ENCODE measurements at places on chromosomes 1 and 21.

DNA sequence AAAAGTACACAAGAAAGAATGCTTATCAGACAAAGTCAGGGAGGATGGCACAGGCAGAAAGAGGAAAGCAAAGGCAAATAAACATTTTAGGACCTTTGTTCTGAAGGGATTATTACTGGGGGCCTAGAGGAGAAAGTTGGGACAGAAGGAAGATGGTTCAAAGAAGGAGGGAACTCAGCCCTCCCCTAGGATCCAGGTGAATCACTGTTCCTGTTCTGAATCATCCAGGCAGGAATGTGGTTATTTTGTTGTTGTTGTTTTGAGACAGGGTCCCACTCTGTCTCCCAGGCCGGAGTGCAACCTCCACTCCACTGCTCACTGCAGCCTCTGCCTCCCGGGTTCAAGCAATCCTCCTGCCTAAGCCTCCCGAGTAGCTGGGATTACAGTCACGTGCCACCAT, 38.5 kb upstream of the PSEN2 start:
- DNase-seq = no peak

GRCh38 chr1:74463333-74463988, 49.0 kb downstream of the LRRC53 start:
- no peak for DNase-seq

GRCh38 chr1:206922524-206922923, 783 bp upstream of the FCMR start:
- DNase-seq = no peak

DNA sequence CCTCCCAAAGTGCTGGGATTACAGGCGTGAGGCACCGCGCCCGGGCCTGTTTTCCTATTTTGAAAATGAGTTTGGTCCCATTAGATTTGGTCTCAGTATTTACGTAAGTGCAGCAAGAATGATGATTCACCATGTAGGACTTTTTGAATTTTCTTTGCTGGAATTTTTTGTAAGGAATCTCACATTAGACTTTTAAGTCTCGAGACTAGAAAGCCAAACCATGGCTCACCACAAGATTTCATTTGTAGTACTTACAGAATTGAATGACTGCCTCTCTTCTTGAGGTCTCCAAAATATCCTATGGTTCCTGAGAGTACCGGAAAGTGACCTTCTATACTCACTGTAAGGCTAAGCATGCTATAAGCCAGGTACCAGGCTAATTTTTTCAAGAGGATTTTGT, 325 bp downstream of the OR14A2 start:
- DNase-seq = no peak

GRCh38 chr21:25907573-25908275, 173.0 kb downstream of the GABPA start:
- no peak for DNase-seq

- no peak for DNase-seq
Measured at GRCh38 chr1:19432943-19433718, 52.2 kb downstream of the CAPZB start.

GRCh38 chr1:89881415-89882058, 60.7 kb downstream of the LRRC8D start:
- no peak for DNase-seq

- DNase-seq = no peak
Measured at GRCh38 chr1:60071296-60071695, 2.3 kb downstream of the C1orf87 start.

DNA sequence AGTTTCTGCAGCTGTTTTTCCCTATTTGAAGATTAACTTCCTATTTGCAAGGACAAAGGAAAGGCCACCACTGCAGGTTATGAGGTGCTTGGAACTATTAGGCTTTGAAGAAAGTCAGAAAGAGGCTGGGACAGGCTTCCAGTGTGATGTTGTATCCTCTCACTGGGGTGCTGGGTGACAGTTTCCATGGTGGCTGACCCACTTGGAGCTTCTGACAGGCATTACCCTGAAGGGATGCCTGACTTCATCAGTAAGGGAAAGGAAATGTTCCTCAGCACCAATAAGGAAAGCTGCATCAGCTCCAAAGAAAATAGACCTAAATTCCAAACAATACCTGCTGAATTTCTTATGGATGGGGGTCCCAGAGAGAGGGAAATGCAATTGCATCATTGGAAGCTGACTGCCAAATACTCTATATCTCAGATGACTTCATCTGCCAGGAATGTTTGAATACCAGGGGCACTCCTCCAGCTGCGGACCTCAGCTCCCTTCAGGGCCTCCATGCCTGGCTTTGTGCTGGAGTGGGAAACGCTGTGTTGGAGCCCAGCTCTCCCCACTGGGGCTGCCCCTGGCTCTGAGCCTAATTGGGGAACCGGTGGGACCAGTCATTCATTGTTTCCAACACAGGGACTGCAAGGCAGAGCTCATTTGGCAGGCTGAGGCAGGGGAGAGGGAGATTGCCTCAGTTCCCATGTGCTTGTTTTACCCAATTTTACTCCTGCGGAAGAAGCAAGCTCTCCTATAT, 76.6 kb downstream of the RGL1 start:
- DNase-seq = peak; percentile 72

DNA sequence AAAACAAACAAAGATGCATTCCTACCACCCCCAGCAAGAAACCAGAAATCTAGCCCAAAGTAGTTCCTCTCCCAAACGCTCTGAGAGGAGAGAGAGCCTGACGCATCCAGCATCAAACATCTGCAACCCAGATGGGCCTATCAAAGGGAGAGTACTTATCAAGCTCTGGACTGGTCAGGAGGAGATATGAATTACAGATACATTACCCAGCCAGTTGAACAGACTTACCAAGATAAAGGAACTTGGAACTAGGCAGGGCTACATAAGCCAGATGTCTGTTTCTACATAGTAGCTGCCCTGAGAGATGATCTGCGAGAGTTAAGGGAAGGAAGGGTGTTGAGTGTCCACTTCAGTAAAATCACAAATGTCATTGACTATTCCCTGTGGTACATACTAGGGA, 138.4 kb downstream of the PAPPA2 start:
- no peak for DNase-seq

GRCh38 chr1:3914911-3915310, 14.8 kb upstream of the C1orf174 start:
- DNase-seq = no peak

DNA sequence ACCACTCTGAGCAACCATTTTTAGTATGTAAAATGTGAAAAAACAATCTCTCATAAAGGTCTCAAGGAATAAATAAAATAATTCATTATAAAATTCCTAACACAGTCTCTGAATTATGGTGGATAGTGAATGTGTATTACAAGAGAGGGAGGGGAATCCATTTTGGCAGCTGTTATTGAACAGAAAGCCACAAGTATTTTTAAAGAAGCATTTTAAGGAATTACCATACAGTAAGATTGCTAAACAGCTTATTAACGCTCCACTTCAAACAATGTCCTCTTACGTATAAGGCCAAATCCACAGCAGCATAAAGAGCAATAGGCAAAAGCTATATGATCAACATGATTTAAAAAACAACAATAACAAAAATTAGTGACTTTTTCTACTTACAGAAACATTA, 18.4 kb downstream of the PIGK start:
- DNase-seq = no peak

DNA sequence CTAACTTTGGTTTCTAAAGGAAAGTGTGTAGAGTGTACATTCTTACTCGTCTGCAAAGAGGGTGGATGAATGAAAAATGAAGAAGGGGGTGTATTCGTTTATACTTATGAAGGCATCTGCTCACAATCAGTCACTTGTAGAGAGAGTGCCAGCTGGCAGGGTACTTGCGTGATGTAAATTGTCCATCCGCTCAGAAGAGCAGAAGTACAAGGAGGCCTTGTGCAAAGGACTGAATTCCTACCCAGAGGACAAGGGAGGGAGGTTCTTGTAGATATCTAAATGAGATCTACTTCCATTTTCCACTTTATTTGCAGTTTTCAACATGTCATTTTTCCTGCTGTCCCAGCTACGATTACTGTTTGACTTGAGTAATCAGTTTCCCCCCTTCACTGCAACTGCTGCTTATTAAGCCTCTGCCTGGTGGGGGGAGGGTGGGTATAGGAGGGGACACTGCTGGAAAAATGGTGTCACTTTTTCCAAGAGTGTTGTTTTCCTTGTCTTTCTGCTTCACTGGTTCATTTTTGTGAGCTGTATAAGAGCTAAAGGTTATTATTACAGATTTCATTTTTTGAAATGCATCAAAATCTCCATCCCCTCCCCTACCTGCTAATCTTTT, 67.3 kb downstream of the LAMC1 start:
- peak; percentile 75 for DNase-seq

DNA sequence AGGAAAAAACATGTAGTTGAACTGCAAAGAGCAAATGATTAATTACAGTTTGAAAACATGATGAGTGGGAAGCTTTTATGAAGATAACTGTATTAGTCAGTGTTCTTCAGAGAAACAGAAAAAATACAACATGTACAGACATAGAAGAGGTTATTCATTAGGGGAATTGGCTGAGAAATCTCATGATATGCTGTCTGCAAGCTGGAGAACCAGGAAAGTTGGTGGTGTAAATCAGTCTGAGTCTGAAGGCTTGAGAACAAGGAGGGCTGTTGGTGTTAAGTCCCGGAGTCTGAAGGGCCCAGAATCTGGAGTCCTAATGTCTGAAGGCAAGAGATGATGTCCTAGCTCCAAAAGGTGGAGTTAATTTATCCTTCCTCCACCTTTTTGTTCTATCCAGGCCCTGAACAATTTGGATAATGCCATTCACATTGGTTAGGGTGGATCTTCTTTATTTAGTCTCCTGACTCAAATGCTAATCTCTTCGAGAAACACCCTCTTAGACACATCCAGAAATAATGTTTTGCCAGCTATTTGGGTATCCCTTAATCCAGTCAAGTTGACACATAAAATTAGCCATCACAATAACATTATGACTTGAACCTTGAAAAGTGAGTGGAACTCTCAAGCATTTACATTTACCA, 672.9 kb upstream of the PTBP2 start:
- DNase-seq = no peak

- DNase-seq = no peak
Measured at GRCh38 chr1:59709333-59709732, 105.4 kb upstream of the HOOK1 start.

- DNase-seq = no peak
Measured at GRCh38 chr1:167541003-167541402, 12.6 kb downstream of the CREG1 start.

DNA sequence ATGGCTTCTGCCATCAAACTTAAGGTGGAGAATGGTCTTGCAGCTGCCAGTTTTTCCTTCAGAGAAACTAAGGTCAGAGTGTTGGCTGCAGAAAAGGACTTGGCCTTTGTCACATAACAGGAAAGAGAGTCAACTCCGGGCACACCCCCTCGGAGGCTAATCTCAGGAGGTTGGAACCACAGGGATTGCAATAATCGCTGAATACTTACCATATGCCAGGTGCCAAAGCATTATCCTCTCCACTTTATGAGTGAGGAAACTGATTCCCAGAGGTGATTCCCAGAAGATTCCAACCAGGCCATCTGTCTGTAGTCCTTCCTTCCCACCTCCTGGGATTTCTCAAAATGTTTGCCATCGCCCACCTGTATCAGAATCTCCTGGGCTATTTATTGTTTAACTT, 54.0 kb downstream of the LACTBL1 start:
- no peak for DNase-seq

DNA sequence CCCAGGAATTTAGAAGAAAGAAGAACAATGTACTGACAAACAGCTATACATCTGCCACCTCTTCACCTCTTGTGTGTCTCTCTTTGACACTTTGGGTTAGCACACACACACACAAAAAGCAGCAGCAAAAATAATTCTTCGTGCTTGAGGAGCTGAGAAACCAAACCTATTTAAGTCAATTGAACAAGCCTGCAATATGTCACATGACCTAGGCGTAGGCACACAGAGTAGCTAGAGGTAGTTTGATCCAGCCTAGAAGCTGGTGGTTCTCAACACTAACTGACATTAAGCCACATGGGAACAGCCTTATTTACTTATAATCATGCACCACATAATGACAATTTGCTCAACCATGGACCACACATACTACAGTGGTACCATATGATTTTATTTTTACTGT, 32.3 kb downstream of the RRAGC start:
- no peak for DNase-seq

GRCh38 chr1:112673592-112674439, 643 bp upstream of the MOV10 start:
- no peak for DNase-seq

DNA sequence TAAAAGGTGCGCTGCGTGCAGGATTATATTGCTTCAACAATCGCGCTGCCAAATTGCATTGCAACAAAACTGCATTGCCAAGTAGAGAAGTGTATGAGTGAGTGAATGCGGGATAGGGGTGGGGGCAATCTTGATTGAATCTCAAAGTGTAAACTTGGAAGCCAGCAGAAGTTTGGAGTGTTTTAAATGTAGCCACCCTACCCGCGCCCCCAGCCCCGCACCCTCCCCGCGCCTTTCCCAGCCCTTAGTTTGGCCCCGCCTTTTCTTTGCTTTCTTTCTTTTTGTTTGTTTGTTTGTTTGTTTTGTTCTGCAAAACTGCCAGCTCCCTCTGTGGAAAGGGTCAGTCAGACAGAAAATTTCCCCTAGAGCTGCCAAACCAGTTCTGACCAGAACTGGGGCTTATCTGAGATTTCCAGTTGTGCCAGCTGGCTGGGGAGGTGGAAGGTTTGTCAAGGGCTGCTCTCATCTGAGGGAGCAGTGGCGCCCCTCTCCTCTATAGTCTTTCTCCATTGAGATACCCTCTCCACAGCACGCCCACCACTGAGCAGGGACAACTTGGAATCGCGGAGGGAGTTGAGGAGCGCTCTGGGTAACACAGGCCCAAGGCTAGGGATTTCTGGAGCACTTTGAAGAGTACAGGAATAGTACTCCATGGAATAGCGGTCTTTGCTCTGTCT, 666 bp upstream of the BEND5 start:
- no peak for DNase-seq

- peak; percentile 45 for DNase-seq
Measured at GRCh38 chr1:36539526-36539925, 56.8 kb upstream of the CSF3R start.

DNA sequence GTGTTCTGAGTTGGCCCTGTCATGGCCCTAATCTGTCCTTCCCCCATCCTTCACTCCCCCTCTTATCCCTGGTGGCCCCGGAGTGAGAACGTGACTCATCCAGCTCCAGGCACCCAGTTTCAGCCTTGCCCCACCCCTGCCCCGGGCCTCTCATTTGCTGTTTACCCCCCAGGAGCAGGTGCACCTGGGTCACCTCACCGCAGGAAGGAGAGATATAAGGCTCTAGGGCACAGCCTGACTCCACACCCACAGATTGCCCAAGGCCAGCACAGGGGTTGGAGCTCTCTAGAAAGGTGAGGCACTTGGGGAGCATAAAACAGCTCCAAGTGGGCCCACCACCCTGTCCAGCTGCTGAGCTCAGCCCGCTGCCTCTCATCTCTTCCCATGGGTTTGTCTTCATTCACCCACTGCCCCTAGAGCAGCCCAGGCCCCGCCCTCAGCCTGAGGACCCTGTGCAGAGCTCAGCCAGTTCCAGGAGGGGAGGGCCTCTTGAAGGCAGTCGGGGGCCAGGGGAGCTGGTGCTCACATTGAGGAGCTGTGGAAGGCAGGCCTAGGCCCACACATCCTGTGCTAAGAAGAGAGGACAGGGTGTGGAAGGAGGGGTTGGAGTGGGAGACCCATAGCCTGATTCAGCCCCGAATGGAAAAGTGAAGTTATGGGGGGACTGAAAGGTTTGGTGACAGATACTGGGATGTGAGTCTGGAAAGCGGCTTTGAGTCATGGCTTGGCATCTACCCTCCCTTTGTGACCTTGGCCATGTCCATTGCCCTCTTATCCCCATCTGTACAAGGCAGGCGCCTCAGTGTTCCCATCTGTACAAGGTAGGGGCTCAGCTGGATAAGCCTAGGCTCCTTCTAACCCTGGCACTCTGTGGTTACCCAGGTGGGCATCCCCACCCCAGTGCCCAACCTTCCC, 16.1 kb upstream of the GPR37L1 start:
- no peak for DNase-seq
